ENCODE measurements at places on chromosomes 12 and 14. TPM values are rescaled to one million over a fixed set of nuclear protein-coding genes. Genes with fewer than 3 reads are reported as not detected.

- DNase-seq = no peak
- no peaks in the 10 kb centered on the region for H3K4me1 ChIP-seq
- H3K36me3 ChIP-seq = peaks cover 74% of the 10 kb centered on the region
- no peak overlapping the region for H3K27ac ChIP-seq
- no peaks in the 10 kb centered on the region for H3K27me3 ChIP-seq
These were observed 44.8 kb downstream of the EP400 start for GRCh38 chr12:131994589-131994988.

DNA sequence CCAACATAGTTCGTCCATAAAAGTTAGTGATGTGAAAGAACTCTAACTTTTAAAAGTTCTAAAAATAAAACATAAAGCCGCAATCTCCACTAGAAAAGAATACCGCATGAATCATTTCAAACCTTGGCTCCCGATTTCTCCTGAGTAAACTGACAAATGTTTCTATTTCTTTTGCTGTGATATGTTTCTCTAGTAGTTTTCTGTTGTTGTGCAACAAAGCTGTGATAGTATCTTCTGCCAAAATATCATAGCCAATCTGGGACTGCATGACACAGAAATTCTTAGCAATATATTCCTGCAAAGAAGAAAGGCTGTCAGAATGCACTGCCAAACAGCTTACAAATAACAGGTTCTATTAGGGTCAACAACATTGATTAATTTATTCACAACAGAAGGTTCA lies 174.0 kb downstream of the ITPR2 start:
- H3K4me1 ChIP-seq = no peaks in the 10 kb centered on the region
- DNase-seq = no peak
- H3K4me3 ChIP-seq = no peak overlapping the region
- no peaks in the 10 kb centered on the region for H3K27me3 ChIP-seq
- no peak overlapping the region for H3K27ac ChIP-seq

DNA sequence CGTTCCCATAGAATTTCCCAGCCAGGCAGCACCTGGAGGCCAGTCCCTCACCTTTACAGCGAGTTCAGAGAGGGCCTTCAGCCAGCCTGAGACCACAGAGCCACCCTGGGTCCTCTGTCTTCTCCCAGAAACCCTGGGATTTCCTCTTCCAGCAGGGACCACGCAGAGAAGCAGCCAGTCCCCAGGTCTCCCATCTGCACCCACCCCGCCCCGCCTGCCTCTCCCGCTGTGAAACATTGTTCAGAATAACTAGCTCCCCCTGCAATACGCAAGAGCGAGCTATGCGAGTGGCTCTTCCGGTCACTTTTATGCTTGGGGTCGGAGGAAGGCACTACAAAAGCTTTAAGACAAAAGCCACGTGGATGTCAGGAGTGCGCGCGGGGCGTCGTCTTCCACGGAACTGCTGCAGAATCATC lies 77.8 kb downstream of the SERPINA3 start:
- no peaks in the 10 kb centered on the region for H3K4me1 ChIP-seq
- H3K27me3 ChIP-seq = no peaks in the 10 kb centered on the region
- H3K4me3 ChIP-seq = no peak overlapping the region
- no peak overlapping the region for H3K27ac ChIP-seq
- DNase-seq = no peak
- H3K36me3 ChIP-seq = no peaks in the 10 kb centered on the region

HPD gene
- total RNA-seq = not detected

DNA sequence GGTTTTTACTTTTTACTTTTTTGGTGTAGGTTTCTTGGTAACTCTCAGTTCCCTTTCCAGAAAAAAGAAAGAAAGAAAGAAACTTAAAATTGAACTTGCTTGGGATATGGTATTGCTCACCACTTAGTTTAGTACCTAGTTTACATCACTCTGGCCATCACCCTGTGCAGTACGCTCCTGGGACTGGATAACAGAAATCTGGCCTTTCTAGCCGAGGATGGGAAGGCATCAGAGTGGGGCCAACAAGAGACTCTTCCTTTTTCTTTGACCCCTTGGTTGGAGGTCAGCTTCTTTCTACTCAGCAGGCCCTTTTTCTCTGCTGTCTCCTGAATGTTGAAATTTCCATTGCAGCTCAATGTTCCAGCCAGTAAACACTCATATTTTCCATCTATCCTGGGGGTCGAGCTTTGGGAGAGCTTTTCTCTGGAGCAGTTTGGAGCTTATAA lies 156.6 kb downstream of the TGFB3 start:
- no peaks in the 10 kb centered on the region for H3K27me3 ChIP-seq
- no peaks in the 10 kb centered on the region for H3K4me1 ChIP-seq
- no peak overlapping the region for H3K4me3 ChIP-seq

ABCD4 gene
- 125 TPM for total RNA-seq

P2RX7 gene
- total RNA-seq = 6.8 TPM
